ENCODE measurements at places on chromosomes 11 and 22. TPM values are rescaled to one million over a fixed set of nuclear protein-coding genes. Genes with fewer than 3 reads are reported as not detected.

Gene PRG3
- total RNA-seq = not detected

Gene BARX2
- total RNA-seq = not detected

Gene RPL27A
- total RNA-seq = 780 TPM

Gene BATF2
- 0.26 TPM for total RNA-seq

Gene ANO5
- 2.3 TPM for total RNA-seq

Gene C11orf42
- total RNA-seq = not detected

Gene HBB
- not detected for total RNA-seq

Gene FANCF
- 7.0 TPM for total RNA-seq

Gene APOBEC3A
- total RNA-seq = not detected

Gene IFITM10
- total RNA-seq = 7.7 TPM

Gene GGT5
- 9.7 TPM for total RNA-seq

Gene PATL1
- 5.3 TPM for total RNA-seq

Gene RRAS2
- total RNA-seq = 82.9 TPM

Gene TEX12
- total RNA-seq = 0.13 TPM

Gene MUC6
- total RNA-seq = not detected

Gene SERHL2
- total RNA-seq = 4.7 TPM

Gene CCDC157
- 1.2 TPM for total RNA-seq

Gene SYT13
- not detected for total RNA-seq

Gene PYGM
- total RNA-seq = 1.3 TPM

Gene DLG2
- total RNA-seq = 2.6 TPM

Gene OR4C13
- total RNA-seq = not detected

Data from aortic smooth muscle cell (primary cell).